ENCODE measurements at places on chromosomes 6 and 20.

GRCh38 chr6:34205466-34205865 is 31.2 kb upstream of the HMGA1 start:
- DNase-seq = no peak

DNA sequence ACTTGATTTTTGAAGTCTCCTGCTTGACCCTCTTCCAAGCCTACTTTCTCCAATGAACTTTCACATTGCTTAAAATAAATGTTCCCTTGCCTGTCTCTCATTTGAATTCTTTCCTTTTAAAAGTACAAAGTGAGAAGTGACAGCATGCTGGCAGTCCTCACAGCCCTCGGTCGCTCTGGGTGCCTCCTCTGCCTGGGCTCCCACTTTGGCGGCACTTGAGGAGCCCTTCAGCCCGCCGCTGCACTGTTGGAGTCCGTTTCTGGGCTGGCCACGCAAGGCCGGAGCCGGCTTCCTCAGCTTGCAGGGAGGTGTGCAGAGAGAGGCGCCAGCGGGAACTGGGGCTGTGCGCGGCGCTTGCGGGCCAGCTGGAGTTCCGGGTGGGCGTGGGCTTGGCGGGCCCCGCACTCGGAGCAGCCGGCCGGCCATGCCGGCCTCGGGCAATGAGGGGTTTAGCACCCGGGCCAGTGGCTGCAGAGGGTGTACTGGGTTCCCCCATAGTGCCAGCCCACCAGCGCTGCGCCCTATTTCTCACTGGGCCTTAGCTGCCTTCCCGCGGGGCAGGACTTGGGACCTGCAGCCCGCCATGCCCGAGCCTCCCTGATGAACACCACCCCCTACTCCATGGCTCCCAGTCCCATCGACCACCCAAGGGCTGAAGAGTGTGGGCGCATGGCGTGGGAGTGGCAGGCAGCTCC is 31.9 kb downstream of the SERPINB6 start:
- DNase-seq = no peak

- no peak for DNase-seq
Measured at GRCh38 chr6:169224185-169224695, 29.4 kb downstream of the THBS2 start.

DNA sequence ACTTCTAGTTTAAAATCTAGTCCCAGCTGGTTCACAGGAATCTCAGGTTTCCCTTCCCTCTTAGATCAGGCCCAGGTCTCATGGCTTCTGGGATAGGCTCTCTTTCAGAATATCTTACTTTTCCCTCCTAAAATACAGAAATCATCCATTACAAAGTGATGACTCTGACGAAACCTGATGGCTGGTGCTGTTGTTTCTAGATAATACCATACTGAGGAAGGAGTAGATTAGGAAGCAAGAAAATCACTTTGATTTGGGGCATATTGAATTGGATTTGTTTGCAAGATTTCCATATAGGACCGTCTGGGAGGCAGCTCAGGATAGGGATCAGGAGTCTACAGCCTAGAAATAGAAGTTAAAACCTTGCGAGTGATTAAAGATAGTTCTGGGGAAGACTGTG is 3.6 kb downstream of the ZKSCAN3 start:
- no peak for DNase-seq

DNA sequence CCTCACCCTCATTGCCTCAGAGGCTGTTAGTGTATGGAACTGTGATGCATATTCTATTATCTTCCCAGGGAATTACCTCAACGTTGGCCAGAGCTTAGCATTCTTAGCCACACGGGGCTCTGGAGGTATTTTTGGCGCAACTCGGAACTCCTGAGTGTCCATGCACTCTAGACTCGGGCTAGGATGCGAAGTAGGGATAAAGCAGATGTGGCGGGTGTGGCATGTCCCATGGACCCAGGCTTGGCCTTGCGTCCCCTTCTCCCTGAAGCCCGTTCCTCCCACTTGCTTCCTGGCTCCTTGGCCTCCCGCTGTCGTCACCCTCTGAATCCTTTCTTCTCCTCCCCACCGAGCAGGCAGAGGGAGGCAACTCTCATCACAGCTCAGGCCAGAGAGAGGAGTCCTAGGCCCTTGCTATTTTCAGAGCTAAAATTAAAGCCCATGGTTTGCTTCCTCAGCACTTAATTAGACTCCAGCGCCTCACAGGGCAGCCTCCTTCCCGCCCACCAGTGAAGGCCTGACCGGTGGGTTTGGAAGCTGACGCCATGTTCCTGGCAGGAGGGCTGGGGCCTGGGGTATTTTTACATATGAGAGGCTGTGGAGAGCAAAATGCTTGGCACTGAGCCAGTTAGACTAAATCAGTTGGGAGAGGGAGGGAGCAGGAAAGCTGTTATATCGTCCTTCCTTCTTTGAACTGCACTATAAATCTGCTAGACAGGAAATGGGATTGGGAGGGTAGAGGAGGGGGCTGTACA is 138.7 kb downstream of the FOXO3 start:
- no peak for DNase-seq

- DNase-seq = no peak
Measured at GRCh38 chr20:50629670-50630045, 61.7 kb downstream of the RIPOR3 start.

- no peak for DNase-seq
Measured at GRCh38 chr6:88380618-88381288, 214.6 kb upstream of the CNR1 start.
